Naive thymus-derived CD8-positive, alpha-beta T cell (primary cell): ENCODE measurements at places on chromosomes 12 and 14.

DNA sequence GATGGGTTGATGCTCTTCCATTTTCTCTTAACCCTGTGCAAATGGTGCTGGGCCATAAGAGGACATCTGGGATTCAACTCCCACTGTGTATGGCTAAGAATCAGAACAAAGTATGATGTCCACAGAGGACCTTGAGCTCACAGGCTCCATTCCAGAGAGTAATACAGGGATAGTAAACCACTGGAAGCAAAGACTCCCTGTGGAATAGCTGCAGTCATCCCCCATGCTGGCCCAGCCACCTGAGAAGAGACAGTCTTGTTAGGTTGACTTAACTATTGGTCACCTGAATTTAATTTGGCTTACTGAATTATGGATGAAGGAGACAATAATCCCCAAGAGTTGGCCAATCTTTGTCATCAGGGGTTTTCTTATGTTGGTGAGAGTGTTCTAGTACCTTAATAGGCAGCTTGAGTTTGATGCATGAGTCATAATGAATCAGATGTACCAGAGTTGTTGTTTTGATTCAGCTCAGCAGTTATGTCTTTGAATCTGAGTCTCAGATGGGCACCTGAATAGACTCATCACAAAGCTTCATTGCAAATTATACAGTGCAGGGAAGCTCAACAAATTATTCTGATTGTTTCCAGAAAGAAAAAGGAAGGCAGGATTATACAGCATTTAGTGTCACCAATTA lies 122.7 kb downstream of the SSPN start:
- no peak for DNase-seq

- no peak for DNase-seq
Measured at GRCh38 chr12:49553512-49554088, 14.3 kb downstream of the MCRS1 start.

DNA sequence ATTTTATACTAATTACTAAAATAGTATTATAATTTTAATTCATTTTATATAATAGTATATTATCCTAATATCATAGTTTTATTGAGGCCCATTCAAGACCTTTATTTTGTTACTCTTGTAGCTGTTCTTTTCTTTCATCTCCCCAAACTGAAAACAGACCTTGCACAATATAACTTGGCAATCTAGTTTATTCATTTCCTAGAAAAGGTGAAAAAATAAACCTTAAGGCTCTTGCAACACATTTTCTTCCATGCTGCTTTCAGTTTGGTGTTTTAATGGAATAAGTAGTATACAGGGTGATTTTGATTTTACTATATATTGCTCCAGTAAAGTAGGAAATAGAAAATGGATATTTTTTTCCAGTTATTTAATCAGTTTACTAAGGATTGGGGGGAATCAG lies 174.0 kb downstream of the SLC2A13 start:
- no peak for DNase-seq

DNA sequence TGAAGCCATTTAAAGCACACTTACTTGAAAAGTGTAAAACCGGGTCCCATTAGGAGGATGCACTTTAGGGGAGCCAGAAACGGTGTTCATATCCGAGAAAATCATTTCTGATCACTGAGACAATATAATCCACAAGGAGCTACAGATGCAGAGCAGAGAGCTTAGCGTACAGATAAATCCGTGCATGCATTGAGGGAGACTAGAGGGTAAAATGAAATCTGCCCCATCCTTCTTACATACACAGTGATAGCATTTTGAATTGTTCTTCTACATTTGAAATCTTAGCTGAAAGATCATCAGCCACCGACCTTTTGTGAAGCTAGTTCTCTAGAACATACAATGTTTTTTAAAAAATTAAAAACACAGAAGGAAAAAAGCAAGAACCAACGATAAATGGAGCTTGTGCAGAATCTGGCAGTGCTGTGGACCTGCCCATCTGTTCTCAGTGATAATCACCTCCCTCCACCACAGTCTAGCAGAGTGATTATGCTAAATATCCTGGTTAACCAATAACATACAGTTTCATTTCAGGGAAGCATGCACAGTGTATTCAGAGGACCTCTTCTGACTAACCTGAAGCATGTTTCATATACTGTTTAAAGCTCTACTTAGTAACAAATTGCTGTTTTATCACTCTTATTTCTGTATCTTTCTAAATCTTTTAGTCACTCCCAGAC lies 161.1 kb downstream of the PPFIA2 start:
- no peak for DNase-seq

DNA sequence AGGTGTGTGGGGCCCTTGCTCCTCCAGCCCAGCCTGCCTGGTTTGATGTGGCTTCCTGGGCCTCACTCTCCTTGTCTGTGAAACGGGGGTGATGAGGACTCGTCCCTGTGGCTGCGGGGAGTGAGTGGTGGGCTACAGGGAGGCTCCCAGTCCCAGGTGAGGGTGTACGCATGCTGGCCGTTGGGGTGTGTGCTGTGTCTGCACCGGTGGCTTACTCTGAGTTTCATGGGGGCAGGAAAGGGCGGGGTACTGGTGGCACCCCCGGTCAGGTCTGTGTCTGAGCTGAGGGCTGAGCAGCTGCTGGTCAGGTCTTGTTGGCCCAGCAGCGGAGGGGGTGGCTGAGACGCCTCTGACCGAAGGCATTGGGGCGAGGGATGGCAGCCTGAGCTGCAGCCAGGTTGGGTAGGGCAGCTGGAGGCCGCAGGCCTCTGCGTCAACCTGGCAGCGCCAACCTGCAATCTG lies 11.2 kb downstream of the ULK1 start:
- no peak for DNase-seq

- no peak for DNase-seq
Measured at GRCh38 chr14:33184587-33184986, 245.9 kb downstream of the NPAS3 start.

- DNase-seq, result no peak
Measured at GRCh38 chr12:22858849-22859570, 234.0 kb downstream of the ETNK1 start.

GRCh38 chr12:3236345-3237187 lies 159.4 kb downstream of the TSPAN9 start:
- DNase-seq, result no peak

DNA sequence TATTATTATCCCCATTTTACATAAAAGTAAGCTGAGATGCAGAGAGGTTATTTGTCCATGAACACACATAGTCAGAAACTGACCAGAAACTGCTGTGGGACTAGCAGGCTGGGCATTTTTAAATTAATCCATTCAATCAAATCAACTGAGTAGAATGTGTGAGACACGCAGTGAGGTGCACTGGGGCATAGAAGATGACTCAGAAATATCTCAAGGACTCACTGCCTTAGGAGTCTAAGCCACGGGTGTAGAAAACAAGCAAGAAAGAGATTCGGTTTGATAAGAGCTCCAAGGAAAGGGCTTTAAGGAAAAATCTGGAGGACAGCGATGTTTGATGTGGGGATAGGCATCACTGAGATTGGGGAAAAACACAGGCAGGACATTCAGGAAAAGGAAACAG lies 127.8 kb downstream of the ANO2 start:
- DNase-seq, result no peak

DNA sequence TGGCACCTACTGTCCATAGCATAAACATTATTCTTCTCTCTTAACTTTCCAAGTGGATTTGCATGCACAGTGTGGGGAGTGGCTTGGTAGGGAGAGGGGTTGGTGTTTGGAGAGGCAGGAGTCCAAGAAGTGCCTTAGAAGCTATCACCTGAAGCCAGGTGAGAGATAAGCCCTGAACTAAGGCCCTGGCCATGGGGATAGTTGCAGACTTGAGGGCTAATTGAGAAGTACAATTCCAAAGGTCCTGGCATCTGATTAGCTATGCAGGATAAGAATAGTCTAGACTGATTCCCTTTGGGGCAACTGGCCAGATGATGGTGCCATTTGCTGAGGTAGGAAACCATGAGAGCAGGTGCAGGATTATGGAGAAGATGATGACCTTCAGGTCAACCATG lies 2.0 kb upstream of the PCK2 start:
- DNase-seq, result no peak

DNA sequence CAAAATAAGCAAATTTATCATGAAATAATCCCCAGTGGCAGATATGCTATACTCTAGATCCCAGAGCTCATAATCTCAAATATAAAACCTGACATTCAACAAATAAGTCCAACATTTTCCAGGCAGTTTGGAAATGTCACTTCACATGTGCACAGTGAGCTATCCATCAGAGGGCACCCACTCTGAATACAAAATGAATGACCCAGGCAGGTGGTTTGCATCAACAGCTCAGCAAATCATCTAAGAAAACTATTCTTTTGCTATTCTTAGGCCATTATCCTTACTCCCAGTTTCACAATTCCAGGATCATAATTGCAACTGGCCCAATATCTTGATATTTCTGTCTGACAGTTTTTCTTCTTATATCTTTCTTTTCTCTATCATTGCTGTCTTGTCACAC lies 38.5 kb downstream of the TRIM9 start:
- no peak for DNase-seq

DNA sequence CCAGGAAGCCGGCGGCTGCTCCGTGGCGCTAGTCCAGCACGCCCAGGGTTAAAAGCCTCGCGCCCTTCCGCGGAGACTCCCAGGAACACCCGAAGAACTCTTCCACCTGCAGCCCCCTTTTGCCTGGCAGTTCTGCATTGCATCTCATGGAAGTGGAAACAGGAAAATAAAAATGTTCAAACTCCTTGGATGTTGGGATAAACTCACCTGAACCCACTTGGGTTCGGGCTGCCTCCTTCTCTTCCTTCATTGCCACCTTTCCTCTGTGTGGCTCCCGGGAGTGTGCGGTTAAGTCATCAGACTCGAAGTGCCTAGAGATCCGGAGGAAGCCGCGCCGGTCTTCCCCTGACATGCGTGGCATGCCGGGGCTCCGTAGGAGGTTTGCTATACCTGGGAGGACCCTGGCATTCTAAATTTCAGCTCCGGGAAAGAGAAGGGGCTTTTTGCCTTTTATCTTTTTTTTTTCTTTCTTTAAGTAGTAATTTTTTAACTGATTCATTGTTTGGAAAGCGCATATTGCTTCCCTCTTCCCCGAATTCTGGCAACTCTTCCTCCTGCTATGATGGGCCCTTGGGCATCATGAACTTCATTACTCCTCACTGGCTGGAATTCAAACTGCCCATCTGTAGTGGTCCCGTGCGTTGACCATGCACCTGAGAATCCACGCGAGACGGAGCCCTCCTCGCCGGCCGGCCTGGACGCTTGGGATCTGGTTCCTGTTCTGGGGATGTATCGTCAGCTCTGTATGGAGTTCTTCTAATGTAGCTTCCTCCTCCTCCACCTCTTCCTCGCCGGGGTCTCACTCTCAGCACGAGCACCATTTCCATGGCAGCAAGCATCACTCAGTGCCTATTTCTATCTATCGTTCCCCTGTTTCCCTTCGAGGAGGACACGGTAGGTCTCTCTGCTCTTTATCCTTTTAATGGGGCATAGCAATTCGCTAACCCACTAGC lies 931.4 kb downstream of the DIO2 start:
- no peak for DNase-seq

DNA sequence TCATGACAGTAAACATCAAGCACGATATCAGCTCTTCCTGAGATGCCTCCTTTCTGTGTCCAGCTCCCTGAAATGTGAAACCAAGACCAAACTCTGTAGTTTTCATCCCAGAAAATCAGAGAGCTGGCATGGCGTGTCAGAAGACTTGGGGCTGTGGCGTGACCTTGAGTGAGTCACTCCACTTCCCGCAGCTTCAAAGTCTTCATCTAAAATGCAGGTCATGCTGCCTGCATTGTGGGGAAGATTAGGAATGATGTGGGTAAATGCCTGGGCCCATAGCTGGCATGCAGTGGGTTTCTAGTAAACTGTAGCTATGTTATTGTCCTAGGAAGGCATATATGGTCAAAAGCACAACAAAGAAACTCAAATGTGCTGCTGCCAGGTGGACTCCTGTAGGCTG lies 28.8 kb downstream of the OAS2 start:
- no peak for DNase-seq

GRCh38 chr14:23402296-23403138 lies 5.6 kb downstream of the MYH6 start:
- DNase-seq, result no peak

GRCh38 chr12:125533434-125534029 lies 468.3 kb downstream of the AACS start:
- no peak for DNase-seq
